ENCODE measurements at places on chromosomes 6 and 20. TPM values are rescaled to one million over a fixed set of nuclear protein-coding genes. Genes with fewer than 3 reads are reported as not detected.

The ACTL10 gene
- total RNA-seq = 2.4 TPM

The TREML2 gene
- total RNA-seq = not detected

The AIF1 gene
- total RNA-seq = 17.3 TPM

The PRKN gene
- total RNA-seq = 5.2 TPM

The LST1 gene
- total RNA-seq = 6.6 TPM

The OR12D3 gene
- not detected for total RNA-seq

The MYO6 gene
- 59.7 TPM for total RNA-seq

The RAET1L gene
- not detected for total RNA-seq

The C6orf15 gene
- not detected for total RNA-seq

The KCNK5 gene
- 42.7 TPM for total RNA-seq

The FERMT1 gene
- total RNA-seq = 17.4 TPM

The FUT9 gene
- 0.09 TPM for total RNA-seq

The RPP21 gene
- total RNA-seq = 34.9 TPM

The ENPP5 gene
- total RNA-seq = 1.5 TPM

The PBOV1 gene
- total RNA-seq = not detected

The CST2 gene
- total RNA-seq = not detected

The MCCD1 gene
- total RNA-seq = not detected

The TRIM26 gene
- 52.6 TPM for total RNA-seq

The FBXL4 gene
- total RNA-seq = 22.5 TPM

The CTCFL gene
- total RNA-seq = not detected

The GMPR gene
- total RNA-seq = 2.0 TPM

The SLPI gene
- 43.3 TPM for total RNA-seq

The NCOA3 gene
- total RNA-seq = 28.8 TPM

The OOEP gene
- total RNA-seq = not detected

The SLC25A27 gene
- total RNA-seq = 19.5 TPM

The LAMA5 gene
- total RNA-seq = 40.7 TPM

The HLA-DRA gene
- 115 TPM for total RNA-seq

The RHAG gene
- total RNA-seq = not detected

The ZNF391 gene
- total RNA-seq = 2.2 TPM

The C20orf144 gene
- not detected for total RNA-seq

The CDSN gene
- total RNA-seq = not detected

The TMEM170B gene
- 9.0 TPM for total RNA-seq

The IL17A gene
- not detected for total RNA-seq

The PRSS16 gene
- 13.0 TPM for total RNA-seq

The RNF182 gene
- 0.25 TPM for total RNA-seq

The FABP7 gene
- total RNA-seq = not detected

The TSPO2 gene
- not detected for total RNA-seq

The EDN1 gene
- total RNA-seq = 14.0 TPM

The CABLES2 gene
- 6.6 TPM for total RNA-seq

The PROCR gene
- total RNA-seq = 15.0 TPM

The HLA-DPA1 gene
- total RNA-seq = 62.0 TPM

Measured in mucosa of descending colon (tissue), 3 donors.